ENCODE measurements at places on chromosomes 5 and 9. TPM values are rescaled to one million over a fixed set of nuclear protein-coding genes. Genes with fewer than 3 reads are reported as not detected.

DNA sequence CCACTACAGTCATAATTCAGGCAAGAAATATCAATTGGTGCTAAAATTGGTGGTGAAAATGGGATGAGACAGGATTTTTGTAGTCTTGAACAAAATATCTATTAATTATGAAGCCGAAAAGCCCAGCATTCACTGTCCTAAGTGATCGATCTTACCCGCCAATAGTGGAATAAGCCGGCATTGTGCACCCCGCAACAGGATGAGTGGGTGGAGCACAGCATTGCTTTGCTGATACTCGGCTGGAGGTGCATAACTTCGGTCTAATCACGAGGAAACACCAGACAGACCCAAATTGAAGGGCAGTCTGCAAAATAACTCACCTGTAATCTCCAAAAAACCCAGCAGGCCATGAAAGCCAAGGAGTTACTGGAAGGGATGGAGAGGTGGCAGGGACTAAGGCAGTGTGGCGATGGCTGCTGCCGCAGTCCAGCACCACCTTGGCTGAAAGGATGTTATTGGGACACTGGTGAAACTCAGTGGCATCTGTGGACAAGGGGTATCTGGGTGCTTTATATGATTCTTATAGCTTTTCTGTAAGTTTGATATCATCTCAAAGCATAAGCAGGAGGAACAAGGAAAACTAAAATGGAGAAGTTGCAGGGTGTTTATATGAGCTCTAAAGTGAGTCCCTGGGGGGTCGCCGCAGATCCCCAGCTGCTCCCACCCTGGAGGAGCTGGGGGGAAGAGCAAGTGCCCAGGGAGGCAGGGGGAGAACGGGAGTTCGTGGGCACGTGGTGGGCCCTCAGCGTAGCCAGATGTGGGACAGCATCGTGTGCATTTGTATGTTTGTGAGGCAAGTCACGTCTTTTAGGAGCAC lies 45.2 kb downstream of the AHRR start:
- DNase-seq: no peak

Gene KLHL9
- total RNA-seq: 25.5 TPM

Gene FOXD1
- 10.9 TPM for total RNA-seq

DNA sequence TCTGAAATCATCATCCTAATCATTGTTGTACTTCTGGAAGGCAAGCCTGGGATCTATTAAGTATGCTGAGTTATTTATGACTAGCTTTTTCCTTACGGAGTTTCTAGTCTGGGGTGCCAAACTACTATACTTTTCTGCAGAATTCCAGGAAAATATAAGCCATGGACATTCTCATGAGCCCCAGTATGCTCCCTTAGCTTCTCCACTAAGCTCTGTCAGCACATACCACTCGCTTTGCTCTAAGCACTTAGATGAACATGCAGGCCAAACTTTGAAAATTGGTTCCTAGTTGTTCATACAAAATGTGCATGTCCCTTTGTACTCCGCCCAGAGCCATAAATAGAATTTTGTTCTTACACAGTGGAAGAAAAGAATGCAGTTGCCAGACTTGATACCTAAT lies 284.6 kb downstream of the ARRDC3 start:
- DNase-seq: no peak

- no peak for DNase-seq
Observed at GRCh38 chr9:135991771-135992170, 30.6 kb upstream of the UBAC1 start.

Gene NOXA1
- not detected for total RNA-seq

DNA sequence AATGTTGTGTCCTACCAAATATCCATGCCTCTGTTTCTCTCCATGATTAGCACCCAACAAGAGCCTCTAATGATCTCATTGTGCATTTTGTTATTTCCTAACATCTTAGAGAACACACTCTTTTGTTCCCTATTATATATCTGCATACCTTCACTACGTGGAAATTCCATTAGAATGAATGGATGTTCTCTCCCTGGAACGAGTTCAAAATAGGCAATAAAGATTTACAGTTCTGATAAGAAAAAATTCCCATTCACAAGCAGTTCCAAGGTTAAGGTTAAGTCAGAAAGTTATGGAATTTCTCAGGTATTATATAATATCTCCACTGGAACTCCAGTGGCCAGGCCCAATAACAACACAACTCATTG lies 83.7 kb downstream of the TRPM6 start:
- no peak for DNase-seq

Gene EQTN
- total RNA-seq: not detected

DNA sequence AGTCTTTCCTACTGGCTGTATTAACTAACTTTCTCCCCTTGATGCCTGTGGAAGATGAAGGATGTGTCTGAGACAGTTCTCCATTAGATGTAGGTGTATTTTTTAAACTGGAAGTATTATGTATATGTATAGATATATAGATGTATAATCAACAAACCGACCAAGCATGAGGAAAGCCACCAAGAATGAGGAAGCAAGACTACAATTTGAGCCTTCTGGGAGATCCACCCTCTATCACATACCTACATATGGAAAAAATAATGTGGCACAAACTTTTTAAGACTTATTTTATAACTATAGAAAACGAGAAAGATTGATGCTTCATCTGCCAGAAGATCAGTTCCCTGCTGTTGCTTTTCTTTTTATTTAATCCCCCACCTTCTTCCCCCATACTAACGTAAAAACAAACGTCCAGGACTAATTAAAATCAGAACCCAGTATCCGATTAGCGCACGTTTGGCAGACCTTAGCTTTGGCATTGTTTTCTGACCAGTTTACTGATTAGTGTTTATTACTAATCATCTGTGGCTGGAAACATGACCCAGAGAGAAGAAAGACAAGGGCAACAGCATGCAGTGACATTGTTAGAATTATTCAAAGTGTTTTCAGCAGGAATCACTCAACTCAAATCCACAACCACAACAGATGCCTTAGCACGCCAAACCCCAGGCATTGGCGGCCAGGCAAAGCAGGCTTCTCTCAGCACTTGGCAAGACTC lies 490.2 kb downstream of the EBF1 start:
- no peak for DNase-seq

DNA sequence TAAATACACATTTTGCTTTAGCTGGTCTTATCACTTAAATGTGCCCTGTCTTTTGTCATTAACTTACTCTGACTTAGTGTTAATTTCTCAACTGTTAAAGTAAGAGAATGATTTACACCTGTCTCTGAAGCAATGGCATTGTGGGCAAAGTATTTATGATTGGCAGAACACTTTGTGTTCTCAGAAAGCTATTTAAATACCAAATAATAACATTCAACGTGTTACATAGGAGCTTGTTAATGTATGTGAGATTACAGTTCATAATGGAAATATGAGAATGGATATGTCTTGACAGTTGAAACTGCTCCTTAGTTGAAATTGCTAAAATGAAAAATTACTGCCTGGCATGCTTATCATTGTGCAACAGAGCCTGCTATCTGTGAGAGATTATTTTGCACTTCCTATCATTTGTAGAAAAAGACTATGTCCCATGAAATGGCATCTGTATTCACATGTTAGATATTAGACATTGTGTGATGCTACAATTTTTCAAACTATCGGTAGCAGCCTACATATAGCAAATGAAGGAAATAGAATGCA lies 46.1 kb downstream of the PRR16 start:
- DNase-seq: no peak

Gene TGFBI
- total RNA-seq: 4.8 TPM

Gene GAPT
- not detected for total RNA-seq

DNA sequence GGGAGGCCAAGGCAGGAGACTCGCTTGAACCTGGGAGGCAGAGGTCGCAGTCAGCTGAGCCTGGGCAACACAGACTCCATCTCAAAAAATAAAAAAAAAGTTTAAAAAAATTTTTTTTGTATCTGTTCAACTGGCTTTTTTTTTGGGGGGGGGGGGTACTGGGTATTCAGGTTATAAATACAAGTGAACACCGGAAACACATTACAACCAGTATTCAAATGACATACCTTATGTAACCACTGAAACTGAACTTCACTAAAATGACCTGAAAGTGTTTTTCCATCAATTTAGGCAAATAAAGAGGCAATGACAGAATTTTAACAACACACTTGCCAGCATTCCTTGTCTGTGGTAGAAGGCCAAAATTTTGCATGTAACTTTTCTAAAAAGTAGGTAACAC lies 33.5 kb downstream of the STRBP start:
- DNase-seq: no peak

Gene IL4
- not detected for total RNA-seq

Gene SOX30
- not detected for total RNA-seq
